ENCODE measurements at places on chromosomes 6 and 20. TPM values are rescaled to one million over a fixed set of nuclear protein-coding genes. Genes with fewer than 3 reads are reported as not detected.

DNA sequence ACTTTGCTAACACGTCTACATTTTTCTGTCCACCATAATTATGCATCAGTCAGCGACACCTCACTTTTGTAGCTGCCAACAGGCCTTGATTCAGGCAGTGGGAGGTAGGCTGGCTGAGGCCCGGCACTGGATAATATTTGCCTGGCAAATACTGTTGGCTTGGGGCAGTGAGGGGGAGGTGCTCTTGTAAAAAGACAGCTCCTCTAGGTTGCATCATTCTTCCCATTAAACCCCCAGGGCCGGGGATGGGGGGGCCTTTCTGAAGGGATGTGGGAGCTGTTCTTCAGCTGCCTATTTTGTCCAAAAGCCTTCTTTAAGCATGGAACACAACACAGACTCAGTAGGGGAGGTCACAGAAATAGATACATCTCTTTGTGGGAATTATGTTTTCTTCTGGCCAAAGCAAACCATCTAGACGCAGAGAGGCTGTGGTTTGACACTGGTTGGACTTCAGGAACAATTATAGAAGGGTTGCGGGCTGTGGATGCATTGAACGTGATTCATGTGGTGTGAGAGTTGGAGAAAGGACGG is 338.3 kb upstream of the NT5E start:
- no peaks in the 10 kb centered on the region for H3K36me3 ChIP-seq
- H3K4me3 ChIP-seq = no peak overlapping the region
- no peaks in the 10 kb centered on the region for H3K4me1 ChIP-seq

DNA sequence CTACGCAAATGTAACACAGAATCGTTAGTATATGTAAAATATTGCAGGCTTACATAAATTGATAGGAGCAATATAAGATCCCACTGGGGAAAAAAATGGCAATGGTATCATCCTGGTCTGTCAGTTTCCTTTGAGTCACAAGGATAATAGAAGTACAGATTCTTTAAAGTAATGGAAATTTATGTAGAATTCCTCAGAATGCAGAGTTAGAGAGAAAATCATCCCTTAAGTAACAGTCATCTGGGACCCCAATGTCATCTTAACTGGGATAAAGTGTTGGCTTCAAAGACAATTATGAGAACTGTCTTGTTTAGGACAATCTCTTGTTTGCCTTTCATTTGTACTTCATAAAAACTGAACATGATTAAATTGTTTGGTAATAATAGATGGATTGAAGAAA is 34.5 kb upstream of the PDE7B start:
- H3K36me3 ChIP-seq = peaks cover 2% of the 10 kb centered on the region
- no peak for DNase-seq
- no peak overlapping the region for H3K4me3 ChIP-seq
- H3K27me3 ChIP-seq = no peaks in the 10 kb centered on the region

- H3K4me3 ChIP-seq = no peak overlapping the region
- no peaks in the 10 kb centered on the region for H3K36me3 ChIP-seq
- no peak for DNase-seq
Measured at GRCh38 chr6:47239546-47239945, 70.2 kb downstream of the TNFRSF21 start.

GRCh38 chr20:263701-264100 is 6.2 kb downstream of the DEFB132 start:
- H3K27ac ChIP-seq = no peak overlapping the region
- H3K27me3 ChIP-seq = peaks cover 22% of the 10 kb centered on the region
- no peaks in the 10 kb centered on the region for H3K36me3 ChIP-seq
- no peaks in the 10 kb centered on the region for H3K4me1 ChIP-seq
- H3K4me3 ChIP-seq = no peak overlapping the region

DNA sequence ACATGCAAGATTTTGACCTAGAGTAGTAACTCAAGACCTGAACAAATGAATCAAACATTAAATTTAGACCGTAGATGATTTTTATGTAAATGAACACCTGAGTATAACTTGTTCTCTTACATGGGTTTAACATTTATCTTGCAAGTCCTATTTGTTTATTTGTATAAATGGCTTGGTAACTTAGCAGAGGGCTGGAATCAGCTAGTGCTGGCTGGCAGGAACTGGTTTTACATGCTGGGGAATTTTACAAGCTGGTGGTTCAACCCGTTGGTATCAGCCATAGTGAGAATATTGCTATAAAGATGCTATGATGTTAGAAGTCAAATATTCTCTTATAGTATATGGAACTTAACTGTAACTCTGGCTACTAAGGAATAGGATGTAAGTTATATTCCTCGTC is 8.9 kb downstream of the SLC22A2 start:
- H3K27me3 ChIP-seq = peaks cover 3% of the 10 kb centered on the region
- no peak for DNase-seq
- no peak overlapping the region for H3K4me3 ChIP-seq
- no peaks in the 10 kb centered on the region for H3K4me1 ChIP-seq
- no peaks in the 10 kb centered on the region for H3K36me3 ChIP-seq

GRCh38 chr20:58978351-58979190 is 2.5 kb upstream of the NELFCD start:
- H3K36me3 ChIP-seq = no peaks in the 10 kb centered on the region
- DNase-seq = no peak
- no peaks in the 10 kb centered on the region for H3K27me3 ChIP-seq

- no peak for DNase-seq
- no peaks in the 10 kb centered on the region for H3K36me3 ChIP-seq
- H3K27me3 ChIP-seq = no peaks in the 10 kb centered on the region
Measured at GRCh38 chr20:47389867-47390347, 33.4 kb upstream of the ZMYND8 start.

DNA sequence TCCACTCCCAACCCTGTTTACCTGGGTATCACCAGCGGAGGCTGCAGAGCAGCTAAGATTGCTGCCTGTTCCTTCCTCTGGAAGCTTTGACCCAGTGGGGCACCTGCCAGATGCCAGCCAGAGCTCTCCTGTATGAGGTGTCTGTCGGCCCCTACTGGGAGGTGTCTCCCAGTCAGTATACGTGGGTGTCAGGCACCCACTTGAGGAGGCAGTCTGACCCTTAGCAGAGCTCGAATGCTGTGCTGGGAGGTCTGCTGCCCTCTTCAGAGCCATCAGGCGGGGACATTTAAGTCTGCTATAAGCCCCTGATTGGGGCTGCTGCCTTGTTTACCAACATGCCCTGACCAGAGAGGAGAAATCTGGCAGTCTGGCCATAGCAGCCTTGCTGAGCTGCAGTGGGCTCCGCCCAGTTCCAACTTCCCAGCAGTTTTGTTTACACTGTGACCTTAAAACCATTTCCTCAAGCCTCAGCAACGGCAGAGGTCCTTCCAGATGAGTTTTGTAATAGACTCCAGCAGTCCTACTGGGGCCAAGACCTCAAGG is 2.8 kb downstream of the RAET1E start:
- no peak for DNase-seq
- no peaks in the 10 kb centered on the region for H3K36me3 ChIP-seq
- no peak overlapping the region for H3K27ac ChIP-seq
- no peak overlapping the region for H3K4me3 ChIP-seq
- H3K4me1 ChIP-seq = peaks cover 15% of the 10 kb centered on the region

- no peaks in the 10 kb centered on the region for H3K36me3 ChIP-seq
- no peak overlapping the region for H3K27ac ChIP-seq
Measured at GRCh38 chr20:47427746-47428145, 71.2 kb upstream of the ZMYND8 start.

DNA sequence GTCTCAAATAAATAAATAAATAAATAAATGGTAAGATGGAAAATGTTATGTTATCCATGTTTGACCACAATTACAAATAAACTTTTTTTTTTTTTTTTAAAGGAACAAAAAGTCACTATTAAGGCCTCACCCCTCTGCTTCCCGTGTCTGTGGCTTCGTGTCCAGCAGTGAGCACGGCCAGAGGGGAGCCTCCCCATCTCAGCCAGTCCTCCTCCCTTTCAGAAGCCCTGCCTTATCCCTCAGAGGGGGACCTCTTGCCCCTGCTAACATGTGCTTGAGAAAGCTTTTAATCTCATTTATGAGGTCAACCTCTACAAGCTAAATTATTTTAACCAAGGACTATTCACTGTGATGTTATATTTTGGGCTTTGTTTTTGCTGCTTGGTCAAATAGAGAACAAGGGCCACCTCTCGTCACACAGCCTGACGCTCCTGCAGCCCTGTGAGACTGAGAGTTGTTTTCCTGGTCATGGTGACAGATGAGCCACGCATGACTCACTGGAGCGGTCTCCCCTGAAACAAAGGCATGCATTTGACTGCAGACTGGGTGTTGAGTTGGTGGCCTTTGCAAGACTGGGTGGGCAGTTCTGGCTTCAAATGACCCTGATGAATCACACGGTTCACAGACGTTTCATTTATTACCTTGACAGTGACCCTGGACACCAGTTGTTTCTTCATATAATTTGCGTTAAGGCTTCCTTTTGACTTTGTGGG is 131.8 kb downstream of the TIAM2 start:
- peaks cover 8% of the 10 kb centered on the region for H3K27me3 ChIP-seq
- no peak overlapping the region for H3K27ac ChIP-seq
- no peaks in the 10 kb centered on the region for H3K4me1 ChIP-seq
- H3K4me3 ChIP-seq = no peak overlapping the region
- no peaks in the 10 kb centered on the region for H3K36me3 ChIP-seq
- no peak for DNase-seq

- H3K4me1 ChIP-seq = no peaks in the 10 kb centered on the region
- H3K4me3 ChIP-seq = no peak overlapping the region
- H3K27ac ChIP-seq = no peak overlapping the region
- no peaks in the 10 kb centered on the region for H3K36me3 ChIP-seq
- H3K27me3 ChIP-seq = no peaks in the 10 kb centered on the region
- DNase-seq = no peak
Measured at GRCh38 chr20:55172310-55173002, 697.1 kb downstream of the DOK5 start.

GRCh38 chr6:110188791-110189190 is 8.6 kb downstream of the CDC40 start:
- peaks cover 3% of the 10 kb centered on the region for H3K36me3 ChIP-seq
- H3K4me3 ChIP-seq = no peak overlapping the region
- H3K27ac ChIP-seq = no peak overlapping the region
- peaks cover 18% of the 10 kb centered on the region for H3K4me1 ChIP-seq
- no peaks in the 10 kb centered on the region for H3K27me3 ChIP-seq

GRCh38 chr6:33716379-33716778 is 4.9 kb upstream of the UQCC2 start:
- peaks cover 7% of the 10 kb centered on the region for H3K4me1 ChIP-seq
- no peak overlapping the region for H3K27ac ChIP-seq
- no peak overlapping the region for H3K4me3 ChIP-seq
- DNase-seq = no peak
- no peaks in the 10 kb centered on the region for H3K36me3 ChIP-seq
- peaks cover 14% of the 10 kb centered on the region for H3K27me3 ChIP-seq

DNA sequence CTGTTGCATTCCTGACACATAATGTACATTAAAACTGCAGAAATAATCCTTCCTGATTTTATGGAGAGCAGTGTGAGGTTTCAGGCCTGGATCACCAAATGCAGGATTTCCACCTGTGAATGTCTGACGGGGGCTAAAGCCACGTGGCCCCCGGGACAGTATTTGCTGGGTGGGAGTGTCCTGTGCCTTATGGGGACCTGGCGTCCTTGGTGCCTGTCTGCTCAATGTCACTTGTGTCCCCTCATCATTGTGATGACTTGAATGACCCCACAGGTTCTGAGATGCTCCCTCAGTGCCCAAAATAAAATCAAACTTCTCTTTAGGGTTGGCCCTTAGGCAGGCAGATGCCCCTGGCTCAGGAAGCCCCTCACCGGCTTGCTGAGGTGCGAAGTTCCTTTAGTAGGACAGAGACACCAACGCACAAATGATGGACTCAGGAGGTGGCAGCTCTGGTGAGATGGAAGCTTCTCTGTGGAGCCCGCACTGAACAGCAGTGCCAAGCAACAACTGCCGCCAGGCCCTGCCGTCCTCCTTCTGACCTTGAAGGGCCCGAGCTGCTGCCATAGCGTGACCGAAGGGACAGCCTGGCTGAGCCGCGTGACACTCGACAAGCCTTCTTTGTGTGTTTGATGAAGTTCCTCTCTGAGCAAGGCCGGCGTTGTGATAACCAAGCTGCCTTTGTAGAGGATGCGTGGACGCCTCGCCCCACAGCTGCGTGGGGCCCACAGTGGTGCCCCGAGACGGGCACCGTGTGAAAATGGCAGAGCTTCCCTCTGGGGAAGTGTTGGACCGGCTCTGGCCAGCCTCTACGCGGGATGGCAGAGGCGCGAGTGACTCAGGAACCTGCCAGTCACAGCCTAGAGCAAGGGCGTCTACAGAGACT is 30.9 kb downstream of the FRMD1 start:
- no peak overlapping the region for H3K27ac ChIP-seq
- no peaks in the 10 kb centered on the region for H3K4me1 ChIP-seq
- no peak overlapping the region for H3K4me3 ChIP-seq

DNA sequence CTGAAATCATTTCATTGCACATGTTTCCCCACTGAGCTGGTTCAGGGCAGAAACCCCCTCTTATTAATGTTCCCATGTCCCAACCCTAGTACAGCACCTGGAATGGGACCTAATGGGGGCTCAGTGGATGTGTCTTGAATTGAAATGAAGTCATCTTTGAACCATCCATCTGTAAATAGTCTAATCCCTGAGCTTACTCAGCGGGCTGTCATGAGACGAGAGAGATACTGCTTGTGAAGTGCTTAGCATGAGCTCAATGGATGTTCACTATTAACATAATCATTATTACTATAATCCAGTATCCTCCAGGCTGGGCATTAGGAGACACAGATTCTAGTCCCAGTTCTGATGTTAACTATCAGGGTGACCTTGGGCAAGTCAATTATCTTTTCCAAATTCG is 106.6 kb upstream of the LRFN2 start:
- H3K27me3 ChIP-seq = no peaks in the 10 kb centered on the region

GRCh38 chr20:37295595-37295994 is 6.1 kb downstream of the MANBAL start:
- H3K27me3 ChIP-seq = no peaks in the 10 kb centered on the region
- peaks cover 3% of the 10 kb centered on the region for H3K36me3 ChIP-seq
- no peak overlapping the region for H3K27ac ChIP-seq
- H3K4me3 ChIP-seq = no peak overlapping the region
- peaks cover 2% of the 10 kb centered on the region for H3K4me1 ChIP-seq

GRCh38 chr20:12570371-12570770 is 438.4 kb upstream of the SPTLC3 start:
- H3K4me3 ChIP-seq = no peak overlapping the region
- no peaks in the 10 kb centered on the region for H3K27me3 ChIP-seq
- no peaks in the 10 kb centered on the region for H3K36me3 ChIP-seq
- no peak overlapping the region for H3K27ac ChIP-seq
- no peaks in the 10 kb centered on the region for H3K4me1 ChIP-seq

DNA sequence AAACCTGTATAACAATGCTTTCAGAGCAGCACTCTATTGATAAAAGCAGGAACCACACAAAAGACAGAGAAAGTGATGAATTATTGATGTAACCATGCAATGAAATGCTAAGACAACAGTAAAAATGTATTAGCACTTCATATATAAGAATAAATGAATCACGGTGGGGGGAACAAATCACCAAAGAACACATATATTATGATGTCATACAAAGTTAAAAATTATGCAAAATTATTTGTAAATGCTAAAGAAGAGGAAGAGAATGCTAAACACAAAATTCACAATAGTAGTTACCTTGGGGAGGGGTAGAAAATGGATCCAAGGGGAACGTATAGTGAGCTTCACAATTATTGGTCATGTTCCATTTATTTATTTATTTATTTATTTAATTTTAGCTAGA is 133.9 kb downstream of the KIF13A start:
- no peaks in the 10 kb centered on the region for H3K4me1 ChIP-seq
- no peak overlapping the region for H3K4me3 ChIP-seq
- H3K36me3 ChIP-seq = no peaks in the 10 kb centered on the region
- no peaks in the 10 kb centered on the region for H3K27me3 ChIP-seq

IL20RA gene
- total RNA-seq = not detected

CRISP2 gene
- not detected for total RNA-seq

PPP1R10 gene
- total RNA-seq = 104 TPM

ZBTB24 gene
- total RNA-seq = 14.4 TPM

TEAD3 gene
- total RNA-seq = not detected

IYD gene
- not detected for total RNA-seq

CCND3 gene
- total RNA-seq = 265 TPM

HEY2 gene
- 0.16 TPM for total RNA-seq
